ENCODE measurements at places on chromosomes 3 and 15.

DNA sequence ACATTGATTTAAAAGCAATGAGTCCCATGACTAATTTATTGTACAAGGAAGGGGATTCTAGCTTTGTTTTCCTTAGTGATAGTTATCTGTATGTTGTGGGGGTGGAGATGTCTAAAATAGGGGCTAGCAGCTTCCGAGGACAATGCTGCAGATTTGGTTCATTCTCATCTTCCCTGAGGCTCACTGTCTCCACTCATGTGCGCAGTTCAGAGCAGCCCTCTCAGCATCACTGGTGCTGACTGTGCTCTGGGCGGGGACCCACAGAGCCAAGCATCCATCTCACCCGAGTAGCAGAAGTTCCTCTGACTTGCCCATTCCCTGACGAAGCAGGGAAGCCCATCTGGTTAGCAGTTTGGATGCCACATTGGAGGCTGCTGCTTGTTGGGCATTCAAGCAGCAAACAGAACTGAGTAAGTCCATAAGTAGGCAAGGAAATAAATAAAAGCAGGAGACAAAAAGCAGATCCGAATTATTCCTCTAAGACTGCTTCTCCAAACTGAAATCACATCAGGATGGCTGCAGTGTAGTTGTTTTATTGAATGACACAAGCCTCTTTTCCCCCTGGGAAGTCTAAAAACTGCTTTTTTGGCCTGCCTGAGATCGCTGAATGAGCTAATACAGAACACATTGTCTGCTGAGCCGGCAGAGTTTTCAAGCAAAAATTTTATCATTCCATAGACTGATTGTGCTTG lies 27.5 kb downstream of the RARB start:
- peak; percentile 69 for DNase-seq

DNA sequence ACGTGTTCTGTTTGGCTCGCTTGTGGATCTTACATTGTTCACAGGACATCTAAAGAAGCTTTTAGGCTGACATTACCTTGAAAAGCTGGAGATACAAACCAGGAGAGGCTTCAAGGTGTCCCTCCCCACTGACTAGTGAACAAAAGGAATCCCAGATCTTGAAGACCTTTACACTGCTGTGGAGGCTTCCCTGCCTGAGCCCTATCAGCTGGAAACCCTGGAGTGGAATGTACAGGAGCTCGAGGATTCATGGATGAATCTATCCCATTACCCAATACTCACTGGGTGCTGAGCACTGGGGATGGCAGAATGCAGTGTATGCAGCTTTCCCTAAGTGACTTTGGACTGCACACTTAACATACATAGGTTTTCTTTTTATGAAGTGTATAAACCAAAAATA lies 82.3 kb upstream of the MFGE8 start:
- no peak for DNase-seq

DNA sequence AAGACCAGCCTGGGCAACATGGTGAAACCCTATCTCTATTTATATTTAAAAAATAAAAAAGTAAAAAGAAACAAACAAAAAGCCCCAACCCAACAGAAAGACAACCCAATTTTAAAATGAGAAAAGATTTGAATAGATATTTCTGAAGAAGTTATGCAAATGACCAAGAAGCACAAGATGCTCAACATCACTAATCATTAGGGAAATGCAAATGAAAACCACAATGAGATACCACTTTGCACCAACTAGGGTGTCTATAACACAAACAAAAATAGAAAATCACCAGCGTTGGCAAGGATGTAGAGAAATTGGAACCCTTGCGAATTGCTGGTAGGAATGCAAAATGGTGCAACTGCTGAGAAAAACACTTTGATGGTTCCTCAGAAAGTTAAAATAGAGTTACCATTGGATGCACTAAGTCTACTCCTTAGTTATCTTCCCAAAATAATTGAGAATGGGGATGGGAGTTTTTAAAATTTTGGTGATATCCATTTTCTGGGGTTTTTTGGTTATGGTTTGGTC lies 45.8 kb upstream of the CCNB2 start:
- DNase-seq: no peak

- no peak for DNase-seq
Measured at GRCh38 chr3:52483577-52484381, 11.4 kb upstream of the STAB1 start.

DNA sequence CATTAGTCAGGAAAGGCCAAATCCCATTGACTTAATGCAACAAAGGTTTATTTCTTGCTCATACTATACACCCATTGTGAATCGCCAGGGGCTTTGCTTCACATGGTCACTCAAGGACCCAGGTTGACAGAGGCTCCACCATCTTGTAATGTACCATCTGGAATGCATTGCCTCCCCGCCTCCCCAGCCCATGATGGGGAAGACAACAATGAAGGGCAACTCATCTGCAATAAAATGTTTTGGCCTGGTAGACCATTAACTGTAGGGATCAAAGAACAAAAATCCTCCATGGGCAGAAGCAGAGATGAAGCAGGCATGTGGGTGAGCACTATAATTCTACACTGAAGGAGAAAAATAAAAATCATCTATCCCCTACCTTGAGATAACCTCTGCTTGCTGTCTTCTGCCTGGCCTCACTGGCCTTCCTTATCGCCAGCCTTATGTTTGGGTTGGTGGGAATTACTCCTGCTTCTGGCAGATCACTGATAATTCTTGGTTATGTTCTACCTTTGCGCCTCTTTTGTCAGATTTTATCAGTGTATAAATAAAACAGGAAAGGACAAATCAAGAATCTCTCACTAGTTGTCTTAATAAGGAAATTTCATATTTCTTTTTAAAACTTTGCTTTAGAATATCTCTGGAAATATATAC lies 37.8 kb downstream of the GPR160 start:
- no peak for DNase-seq

- no peak for DNase-seq
Measured at GRCh38 chr3:114444216-114444615, 150.4 kb downstream of the TIGIT start.

DNA sequence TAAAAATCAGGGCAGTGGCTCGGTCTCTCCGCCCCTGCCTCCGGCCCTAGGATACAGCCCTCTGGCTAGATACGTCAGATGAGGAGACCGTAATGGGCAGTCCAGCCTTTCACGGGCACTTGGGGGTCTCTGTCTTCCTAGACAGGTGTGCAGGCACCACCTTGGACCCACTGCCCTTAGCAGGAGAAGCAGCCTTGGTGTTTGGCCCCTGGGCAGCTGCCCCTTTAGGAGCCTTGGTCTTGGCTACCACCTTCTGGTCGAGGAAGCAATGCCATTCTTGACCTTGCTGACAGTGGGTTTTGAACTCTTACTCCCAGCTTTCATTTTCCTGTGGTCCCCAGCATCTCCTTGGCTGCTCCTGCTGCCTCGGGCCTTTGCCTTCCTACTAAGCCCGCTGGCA lies 149.7 kb upstream of the FRMD4B start:
- DNase-seq: no peak

DNA sequence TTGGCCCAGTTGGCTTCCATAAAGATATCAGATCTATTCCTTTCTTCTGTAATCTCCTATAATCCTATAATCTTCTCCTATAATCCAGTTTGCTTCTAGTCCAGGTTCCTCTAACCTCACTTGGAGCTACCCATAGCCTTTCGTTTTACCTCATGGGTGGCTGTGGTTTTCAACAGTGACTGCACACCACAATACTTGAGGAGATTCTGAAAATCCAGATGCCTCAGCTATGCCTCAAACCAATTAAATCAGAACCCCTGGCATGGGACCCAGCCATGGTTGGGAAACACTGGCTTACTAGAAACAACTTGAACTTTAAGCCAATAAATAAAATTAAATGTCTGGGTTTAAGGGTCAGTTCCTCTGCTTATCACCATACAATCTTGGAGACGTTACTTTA lies 86.1 kb upstream of the NTRK3 start:
- no peak for DNase-seq

GRCh38 chr3:14141602-14142341 lies 16.9 kb downstream of the TMEM43 start:
- no peak for DNase-seq

DNA sequence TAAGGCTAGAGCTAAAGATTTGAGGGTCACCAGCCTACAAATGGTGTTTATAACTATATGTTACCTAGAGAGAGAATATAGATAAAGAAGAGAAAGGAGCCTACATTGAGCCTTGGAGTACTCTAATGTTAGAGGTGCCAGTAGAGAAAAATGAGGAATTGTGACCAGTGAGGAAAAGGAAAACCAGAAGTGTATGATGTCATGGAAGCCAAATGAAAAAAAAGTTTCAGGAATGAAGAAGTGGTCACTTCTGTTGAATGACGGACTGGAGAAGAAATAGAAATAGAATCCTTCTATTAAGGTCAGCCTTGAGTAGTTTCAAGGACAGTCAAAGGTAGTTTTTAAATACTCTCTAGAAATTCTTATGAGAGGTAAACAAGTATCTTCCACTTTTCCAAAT lies 51.2 kb upstream of the MLF1 start:
- DNase-seq: no peak

GRCh38 chr15:29289173-29289572 lies 19.6 kb upstream of the NSMCE3 start:
- DNase-seq: no peak

- DNase-seq: no peak
Measured at GRCh38 chr15:83653288-83653638, 660 bp upstream of the ADAMTSL3 start.

DNA sequence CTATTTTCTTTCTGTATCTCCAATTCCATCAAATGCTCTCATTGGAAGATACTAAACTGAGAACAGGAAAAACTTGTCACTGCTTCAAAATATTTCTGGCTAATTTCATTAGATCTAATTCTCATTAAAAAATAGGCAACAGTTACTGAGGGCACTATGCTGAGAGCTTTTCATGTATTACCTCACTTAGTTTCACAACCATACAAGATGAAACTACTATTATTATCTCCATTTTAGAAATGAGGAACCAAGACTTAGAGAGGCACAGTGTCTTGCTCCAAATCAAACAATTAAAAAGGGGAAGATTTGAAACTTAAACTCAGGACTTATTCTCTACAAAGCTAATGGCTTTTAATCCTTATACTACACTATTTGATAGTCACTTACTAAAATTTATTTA lies 7.2 kb upstream of the OTOL1 start:
- no peak for DNase-seq

GRCh38 chr3:58565621-58566397 lies 11.4 kb downstream of the FAM107A start:
- no peak for DNase-seq

GRCh38 chr3:105676621-105677300 lies 192.1 kb downstream of the CBLB start:
- DNase-seq: no peak

DNA sequence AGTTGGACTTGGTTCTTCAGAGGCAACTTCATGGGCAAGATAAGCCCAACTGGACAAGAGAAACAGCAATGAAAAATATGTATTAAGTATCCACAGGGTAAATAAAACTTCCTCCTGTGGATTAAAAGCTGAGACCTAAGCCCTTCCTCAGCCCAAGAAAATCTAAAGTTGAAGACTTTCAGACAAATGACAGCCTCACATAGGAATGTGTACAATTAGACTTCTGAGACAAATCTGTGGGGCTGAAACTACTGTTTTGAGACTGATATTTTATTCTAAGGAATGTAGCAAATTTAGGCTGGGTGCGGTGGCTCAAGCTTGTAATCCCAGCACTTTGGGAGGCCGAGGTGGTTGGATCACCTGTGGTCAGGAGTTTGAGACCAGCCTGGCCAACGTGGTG lies 74.2 kb upstream of the IL12A start:
- no peak for DNase-seq

DNA sequence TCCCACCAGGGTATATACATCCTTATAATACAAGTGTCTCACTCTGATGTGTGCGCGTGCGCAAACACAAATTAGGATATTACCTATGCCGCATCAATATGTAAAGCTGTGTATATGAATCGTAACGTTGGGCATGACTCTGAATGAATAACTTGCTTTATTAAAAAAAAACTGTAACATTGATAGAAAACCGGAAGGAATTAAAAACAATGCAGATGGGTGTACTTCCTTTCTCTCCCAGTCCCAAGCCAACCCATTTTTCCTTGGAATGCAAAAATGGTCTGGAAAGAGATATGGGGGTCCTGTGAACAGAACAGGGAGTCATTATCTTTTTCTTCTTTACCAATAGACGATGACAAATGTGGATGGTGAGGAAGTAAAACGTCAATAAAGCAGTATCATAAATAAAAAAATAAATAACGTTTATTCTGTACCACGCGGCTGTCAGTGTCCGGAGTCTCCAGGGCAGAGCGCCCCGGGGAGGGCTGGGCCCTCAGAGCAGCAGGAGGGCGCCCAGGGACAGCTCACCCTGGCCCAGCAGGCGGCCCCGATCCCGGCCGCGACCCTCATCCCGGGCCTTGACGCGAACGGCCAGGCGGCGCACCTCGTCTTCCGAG lies 1.6 kb downstream of the C2CD4B start:
- DNase-seq: no peak

GRCh38 chr15:35443376-35443775 lies 102.6 kb downstream of the DPH6 start:
- DNase-seq: no peak

GRCh38 chr15:70214276-70214675 lies 116.6 kb upstream of the TLE3 start:
- no peak for DNase-seq

GRCh38 chr3:52198643-52199608 lies 966 bp downstream of the ALAS1 start:
- DNase-seq: no peak

DNA sequence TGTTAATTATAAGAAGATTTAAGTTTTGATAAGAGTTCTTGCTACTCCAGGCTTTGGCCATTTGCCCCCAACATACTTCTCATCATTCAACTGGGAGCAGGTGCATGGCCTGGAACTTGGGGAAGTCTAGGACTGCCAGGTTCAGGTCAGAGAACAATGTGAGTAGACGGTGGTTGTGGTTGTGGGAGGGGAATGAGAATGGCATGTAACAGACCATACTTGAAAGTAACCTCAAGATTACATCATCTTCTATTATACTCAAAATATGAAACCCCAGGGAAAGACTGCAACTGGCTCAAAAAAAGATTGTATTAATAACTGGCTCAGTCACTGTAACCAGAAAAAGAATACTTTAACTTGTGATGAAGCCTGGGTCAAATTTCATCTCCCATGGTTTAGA lies 364.9 kb upstream of the DPPA4 start:
- no peak for DNase-seq

Measured in T1000 (cell line).